ENCODE measurements at places on chromosomes 13 and 19.

DNA sequence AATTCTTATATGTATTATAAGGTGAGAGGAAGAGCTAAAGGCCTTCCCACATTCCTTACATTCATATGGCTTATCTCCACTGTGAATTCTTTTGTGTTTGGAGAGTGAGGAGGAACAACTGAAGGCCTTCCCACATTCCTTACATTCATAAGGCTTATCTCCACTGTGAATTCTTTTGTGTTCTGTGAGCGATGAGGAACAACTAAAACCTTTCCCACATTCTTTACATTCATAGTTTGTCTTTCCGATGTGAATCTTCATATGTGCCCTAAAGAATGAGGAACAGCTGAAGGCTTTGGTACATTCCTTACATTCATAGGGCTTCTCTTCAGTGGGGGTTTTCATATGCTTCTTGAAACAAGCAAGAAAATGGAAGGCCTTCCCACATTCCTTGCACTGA, 13.3 kb downstream of the ZNF699 start:
- no peak for DNase-seq

GRCh38 chr13:56187331-56187730, 953.4 kb upstream of the PRR20A start:
- DNase-seq = no peak

DNA sequence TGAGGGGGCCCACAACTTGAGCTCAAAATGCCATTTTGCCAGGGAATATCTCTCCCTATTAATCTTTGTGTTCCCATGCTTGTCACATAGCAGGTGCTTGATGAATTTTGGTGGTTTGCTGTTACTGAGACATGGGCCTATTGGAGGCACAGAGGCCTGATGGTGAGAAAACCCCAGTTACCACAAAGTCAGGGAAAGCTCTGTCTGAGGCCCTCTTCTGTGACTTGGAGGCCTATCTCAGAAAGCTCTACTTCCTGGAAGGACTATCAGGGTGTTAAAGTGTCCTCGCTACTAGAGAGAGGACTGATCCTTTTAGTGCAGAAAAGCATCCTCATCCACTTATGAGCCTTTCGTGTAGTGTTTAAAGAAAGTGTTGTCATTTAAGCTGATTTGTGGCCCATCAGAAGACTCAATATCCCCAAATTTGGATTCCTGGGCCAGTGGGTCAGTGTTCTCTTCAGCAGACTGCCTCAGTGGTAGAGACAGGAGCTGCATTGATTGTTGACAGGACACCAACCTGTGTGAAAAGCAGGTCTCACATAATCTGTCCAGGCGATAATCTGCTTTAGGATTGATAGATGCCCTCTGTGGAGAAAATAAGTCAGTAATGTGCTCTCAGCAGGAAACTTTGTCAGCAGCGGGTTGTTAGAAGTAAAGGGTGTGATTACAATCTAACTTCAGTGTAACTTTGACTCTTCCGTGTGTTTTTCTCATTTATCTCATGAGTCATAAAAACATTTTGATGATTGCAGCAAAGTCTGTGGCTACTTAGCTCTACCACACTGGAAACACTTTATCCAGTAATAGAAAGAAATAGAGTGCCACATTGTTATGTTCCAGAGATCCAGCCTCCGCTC, 121.0 kb downstream of the AKAP11 start:
- DNase-seq = no peak

DNA sequence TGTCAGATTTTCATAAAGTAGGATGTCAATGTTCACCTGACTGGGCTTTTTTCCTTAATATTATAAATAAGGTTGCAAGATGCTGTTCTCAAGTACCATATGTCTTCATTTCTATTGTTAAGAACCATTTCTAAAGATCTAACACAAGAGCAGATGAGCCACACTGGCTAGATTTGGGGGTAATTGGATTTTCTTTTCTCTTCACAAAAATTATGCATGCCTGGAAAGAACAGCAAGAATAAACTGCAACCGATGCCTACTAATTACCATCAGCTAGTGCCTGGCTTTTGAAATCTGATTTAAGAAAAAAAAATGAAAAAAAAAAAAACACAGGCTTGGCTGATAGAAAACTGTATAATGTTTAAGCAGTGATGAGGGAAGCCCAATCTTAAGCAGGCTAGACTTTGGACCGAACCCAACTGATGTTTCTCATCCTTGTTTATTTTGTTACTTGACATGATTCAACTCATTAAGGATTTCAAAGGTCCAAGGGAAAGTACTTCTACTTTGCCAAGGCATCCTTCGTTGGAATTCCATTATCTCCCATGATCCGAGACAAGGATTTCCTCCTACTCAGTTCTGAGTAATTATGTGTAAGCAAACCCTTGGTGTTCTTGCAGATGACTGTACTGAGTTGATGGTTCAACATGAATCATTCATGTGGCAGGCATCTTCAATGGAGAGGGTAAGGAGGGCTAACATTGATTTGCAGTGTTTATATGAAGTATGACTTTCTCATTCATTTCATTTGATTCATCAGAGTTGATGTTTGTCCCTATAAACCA, 300.5 kb downstream of the SPRY2 start:
- DNase-seq = no peak

GRCh38 chr13:101949681-101950080, 452.2 kb downstream of the FGF14 start:
- no peak for DNase-seq

- DNase-seq = no peak
These were observed 47.6 kb downstream of the N4BP2L2 start for GRCh38 chr13:32491028-32491427.

- DNase-seq = no peak
These were observed 4.3 kb downstream of the CDX2 start for GRCh38 chr13:27964741-27965323.

DNA sequence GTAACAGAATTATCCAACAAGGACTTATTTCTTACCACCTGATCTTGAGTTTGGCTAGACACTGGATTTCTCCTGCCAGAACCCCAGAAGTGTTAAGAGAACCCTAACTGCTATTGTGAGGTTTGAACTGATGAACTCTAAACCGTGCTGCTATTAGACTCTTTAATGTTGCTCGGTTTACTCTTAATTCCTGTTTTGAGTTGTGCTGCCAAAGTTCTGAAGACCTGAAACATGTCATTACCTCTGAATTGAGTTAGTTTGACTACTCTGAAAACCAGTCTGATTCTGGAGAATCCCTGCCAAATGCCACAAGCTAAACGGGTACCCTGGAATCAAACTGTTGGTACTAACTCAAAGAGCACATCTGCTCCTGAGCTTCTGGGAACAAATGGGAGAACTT, 215.5 kb downstream of the KLF12 start:
- no peak for DNase-seq

GRCh38 chr19:47158367-47158791, 27.7 kb downstream of the SAE1 start:
- peak; percentile 65 for DNase-seq

GRCh38 chr19:46732966-46733689, 12.7 kb upstream of the FKRP start:
- DNase-seq = no peak

- no peak for DNase-seq
These were observed 8.3 kb downstream of the NTN5 start for GRCh38 chr19:48664476-48664875.

DNA sequence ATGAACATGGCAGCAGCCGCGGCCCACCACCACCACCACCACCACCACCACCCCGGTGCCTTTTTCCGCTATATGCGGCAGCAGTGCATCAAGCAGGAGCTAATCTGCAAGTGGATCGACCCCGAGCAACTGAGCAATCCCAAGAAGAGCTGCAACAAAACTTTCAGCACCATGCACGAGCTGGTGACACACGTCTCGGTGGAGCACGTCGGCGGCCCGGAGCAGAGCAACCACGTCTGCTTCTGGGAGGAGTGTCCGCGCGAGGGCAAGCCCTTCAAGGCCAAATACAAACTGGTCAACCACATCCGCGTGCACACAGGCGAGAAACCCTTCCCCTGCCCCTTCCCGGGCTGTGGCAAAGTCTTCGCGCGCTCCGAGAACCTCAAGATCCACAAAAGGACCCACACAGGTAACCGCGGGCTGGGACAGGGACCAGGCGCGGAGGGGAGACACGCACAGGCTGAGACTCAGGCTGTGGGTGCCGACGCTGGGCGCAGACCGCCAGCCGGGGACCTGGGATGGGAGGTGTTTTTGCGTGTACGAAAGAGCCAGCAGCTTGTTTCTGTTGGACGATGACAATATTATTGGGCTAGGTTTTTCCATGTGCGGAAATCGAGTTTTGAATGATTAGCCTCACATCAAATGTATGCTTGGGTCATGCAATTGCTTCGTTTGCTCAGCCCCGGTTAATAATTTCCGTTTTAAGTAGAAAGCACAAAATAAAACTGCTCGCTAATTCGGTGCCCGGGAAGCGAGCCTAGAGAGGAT, 1.3 kb downstream of the ZIC2 start:
- DNase-seq = no peak

GRCh38 chr13:64480211-64480610, 2749.9 kb downstream of the PCDH9 start:
- no peak for DNase-seq

- DNase-seq = no peak
These were observed 40.2 kb downstream of the OLFM4 start for GRCh38 chr13:53068585-53069520.

GRCh38 chr19:41449079-41449864, 6.3 kb downstream of the ERICH4 start:
- no peak for DNase-seq

DNA sequence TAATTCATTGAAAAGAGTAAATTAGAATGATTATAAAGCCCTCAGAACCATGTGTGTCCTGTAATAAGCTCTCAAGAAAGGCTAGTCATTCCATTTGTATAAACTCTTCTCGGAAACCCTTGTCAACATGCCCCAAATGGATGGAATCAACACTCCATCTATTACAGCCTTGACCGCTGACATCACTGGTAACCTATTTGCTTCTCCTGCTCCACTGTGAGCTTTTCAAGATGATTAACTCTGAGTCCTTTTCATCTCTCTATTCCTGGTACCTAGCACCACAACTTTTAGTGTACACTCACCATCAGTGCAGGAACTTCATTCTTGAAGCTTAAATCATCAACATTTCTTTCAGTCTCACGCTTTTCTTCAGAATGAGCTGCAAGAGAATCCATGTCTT, 612.0 kb downstream of the DCT start:
- DNase-seq = no peak

DNA sequence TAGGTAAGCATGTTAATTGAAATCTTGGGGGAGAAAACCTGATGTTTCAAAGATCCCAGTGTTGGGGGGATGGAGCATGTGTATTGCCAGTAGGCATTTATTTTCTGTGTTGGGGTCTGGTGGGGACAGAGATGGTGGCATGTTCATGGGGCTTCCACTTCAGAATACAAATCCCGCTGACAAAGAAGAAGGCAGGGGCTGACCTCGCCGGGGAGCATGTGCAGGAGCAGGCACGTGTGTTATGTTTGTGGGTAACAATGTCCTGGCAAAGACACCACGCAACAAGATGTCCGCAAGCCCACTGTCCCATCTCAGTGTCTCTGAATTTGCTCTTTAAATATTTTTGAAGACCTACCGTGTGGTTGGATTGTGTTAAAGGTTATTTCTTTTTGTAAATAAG, 164.5 kb downstream of the TEX29 start:
- no peak for DNase-seq

DNA sequence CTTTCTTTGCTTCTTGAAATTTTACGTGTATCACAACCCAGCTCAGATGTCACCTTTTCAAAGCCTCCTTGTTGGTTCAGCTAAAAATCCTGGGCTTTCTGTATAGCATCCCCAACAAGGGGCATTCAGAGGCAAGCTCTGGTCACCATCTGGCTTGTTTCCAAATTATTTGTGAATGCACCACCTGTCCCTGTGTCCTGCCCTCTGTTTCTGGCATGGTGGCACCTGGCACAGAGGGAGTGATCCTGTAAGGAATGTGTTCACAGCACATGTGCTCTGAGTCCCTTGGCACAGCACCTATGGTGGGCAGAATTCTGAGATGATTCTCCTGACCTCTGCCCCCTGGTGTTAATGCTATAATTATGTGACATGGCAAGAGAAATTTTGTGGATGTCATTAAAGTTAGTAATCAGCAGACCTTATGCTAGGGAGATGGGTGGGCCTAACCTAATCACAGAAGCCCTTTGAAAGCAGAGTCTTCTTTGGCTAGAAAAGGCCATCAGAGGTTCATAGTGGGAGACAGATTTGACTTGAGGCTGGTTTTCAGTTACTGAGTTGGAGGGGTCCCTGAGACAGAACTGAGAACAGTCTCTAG, 76.3 kb downstream of the ZNF429 start:
- no peak for DNase-seq

GRCh38 chr19:6161271-6161850, 25.9 kb downstream of the ACSBG2 start:
- no peak for DNase-seq

- DNase-seq = no peak
These were observed 161.5 kb downstream of the KATNAL1 start for GRCh38 chr13:30145709-30146367.

GRCh38 chr19:5961969-5962945, 15.7 kb downstream of the RANBP3 start:
- peak; percentile 54 for DNase-seq

DNA sequence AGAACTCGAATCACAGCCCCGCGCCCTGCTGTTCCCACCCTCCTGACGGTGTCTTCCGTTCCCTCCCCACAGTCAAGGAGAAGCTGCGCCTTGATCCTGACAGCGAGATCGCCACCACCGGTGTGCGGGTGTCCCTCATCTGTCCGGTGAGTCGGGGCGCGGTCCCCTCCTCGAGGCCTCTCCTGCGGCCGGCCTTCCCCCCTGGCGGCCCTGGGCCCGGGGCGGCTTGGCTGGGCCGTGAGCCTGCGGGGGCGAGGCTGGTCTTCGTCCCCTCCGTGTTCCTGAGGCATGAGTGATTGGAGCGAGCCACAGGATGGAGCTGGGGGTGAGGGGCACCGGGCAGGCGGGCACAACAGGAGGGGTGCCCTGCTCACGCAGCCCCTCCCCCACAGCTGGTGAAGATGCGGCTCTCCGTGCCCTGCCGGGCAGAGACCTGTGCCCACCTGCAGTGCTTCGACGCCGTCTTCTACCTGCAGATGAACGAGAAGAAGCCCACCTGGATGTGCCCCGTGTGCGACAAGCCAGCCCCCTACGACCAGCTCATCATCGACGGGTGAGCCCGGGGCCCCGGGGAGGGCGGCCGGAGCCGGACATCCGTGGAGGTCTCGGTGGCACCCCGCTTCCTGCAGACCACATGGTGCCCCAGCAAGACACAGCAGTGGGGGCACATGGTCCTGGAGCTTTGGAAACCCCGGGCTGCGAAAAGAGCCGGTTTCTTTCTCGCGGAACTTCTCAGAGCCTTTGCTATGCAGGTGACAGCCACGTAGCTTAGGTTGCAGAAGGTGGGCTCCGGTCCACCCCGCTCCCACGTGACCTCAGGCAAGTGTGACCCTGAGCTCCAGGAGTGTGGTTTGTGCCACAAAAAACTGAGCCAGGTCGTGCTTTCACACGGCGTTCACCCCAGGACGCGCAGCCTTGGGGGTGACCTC, 25.8 kb downstream of the PIAS4 start:
- DNase-seq = no peak

GRCh38 chr13:39881887-39882286, 226.4 kb downstream of the COG6 start:
- no peak for DNase-seq

- no peak for DNase-seq
These were observed 314.2 kb downstream of the OLFM4 start for GRCh38 chr13:53342623-53343360.

Data from LNCaP clone FGC (cell line).